ENCODE measurements at places on chromosomes 5 and 9.

GRCh38 chr5:105506692-105507277, 1944.2 kb upstream of the NUDT12 start:
- no peak for DNase-seq

DNA sequence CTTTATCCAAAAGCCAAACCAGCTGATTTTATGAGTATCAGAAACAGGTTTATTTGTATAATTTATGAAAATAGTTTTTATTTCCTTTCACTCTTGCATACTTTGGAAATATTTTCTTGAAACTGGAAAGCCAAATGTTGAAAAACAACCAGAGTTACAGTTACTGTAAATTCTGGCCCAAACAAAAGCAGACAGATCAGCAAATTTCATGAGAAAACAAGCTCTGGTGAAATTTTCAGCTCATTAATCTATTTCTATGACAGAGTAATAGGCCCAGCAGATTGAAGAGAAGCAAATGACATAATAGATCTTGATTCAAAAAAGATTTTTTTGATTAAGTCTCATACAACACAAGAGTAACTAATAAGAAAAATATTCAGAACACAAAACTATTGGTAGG, 182.7 kb downstream of the ENC1 start:
- no peak for DNase-seq

DNA sequence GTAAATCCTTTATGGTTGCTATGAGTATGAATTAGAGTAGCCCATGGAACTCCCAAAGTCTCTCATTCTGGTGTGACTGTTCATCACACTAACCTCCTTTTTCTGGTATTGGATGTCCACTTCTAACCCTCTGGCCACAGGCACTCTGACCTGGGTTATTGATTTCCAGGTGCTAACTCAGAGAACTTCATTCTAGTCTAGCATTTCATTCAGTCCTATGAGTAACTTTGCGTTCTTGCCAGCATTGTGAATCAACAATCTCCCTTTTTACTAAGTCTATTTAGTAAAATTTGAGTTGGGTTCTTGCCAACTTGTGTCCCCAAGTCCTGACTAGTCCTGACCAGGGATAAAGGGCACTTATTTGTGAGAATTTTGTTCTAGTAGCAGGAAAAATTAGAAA, 103.5 kb downstream of the SNX18 start:
- no peak for DNase-seq

DNA sequence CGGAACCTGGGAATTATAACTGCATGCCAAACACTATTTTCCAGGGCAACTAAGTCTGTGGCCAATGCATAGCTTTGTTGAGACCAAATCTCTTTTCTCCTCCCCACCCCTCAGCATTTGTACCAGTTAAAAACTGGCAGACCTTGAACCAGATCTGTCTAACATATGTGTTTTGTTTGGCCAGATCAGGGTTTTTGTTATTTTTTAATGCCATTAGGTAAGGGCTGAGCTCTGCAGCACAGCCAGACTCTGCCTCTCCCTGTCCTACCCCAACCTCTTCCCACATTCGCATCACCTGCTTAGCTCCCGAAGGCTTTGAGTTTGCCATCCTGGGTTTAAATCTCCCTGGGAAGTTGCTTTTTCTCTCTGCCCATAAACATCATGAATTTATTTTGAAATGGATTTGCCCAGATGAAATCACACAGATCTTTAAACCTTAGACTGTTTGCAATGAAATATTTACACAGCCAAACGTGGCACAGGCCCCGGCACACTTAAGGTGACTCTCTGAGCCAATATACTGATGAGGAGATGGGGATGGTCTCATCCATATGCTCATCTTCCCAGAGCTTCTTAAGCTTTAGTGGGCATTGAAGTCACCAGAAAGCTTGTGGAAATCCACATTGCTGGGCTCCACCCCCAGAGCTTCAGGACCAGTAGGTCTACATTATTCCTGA, 54.0 kb upstream of the ALDH1B1 start:
- DNase-seq: no peak
